ENCODE measurements at places on chromosomes 3 and 15.

- no peak for DNase-seq
Observed at GRCh38 chr3:81761904-81762580, 597 bp upstream of the GBE1 start.

- no peak for DNase-seq
Observed at GRCh38 chr15:66749841-66750575, 48.0 kb downstream of the SMAD6 start.

DNA sequence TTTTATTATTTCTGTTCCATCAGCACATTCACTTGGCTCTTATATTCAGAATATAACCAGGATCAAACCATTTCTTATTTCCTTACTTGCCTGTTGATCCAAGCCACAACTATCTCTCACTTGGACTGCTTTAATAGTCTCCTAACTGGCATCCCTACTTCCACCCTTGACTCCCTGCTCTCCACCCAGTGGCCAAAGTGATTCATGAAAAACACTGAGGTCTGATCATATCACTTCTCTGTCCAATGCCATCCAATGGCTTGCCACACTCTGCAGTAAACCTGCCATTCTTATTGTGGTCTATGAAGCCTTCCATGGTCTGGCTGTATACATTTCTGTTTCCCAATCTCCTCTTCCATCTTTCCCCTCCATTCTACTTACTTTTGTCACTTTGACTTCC is 576.1 kb downstream of the PDCD6IP start:
- no peak for DNase-seq

DNA sequence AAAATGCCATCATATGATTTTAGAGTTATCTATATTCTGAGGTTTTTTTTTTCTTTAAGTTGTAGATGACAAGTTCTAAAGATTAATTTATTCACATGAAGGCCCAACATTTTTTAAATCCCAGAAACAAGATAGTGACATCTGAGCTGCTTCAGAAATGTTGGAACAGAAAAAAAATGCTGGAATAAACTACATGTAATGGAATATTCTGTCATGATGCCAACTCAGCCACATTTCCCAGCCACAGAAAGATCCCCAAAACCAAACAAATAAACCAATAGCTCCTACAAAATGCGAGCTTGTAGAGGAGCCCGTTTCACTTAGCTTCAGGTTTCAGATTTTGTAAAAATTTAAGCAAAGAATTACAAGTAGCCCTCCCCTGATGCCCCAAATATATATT is 111.0 kb upstream of the MYO5C start:
- DNase-seq: no peak

- DNase-seq: no peak
Observed at GRCh38 chr3:179278932-179279693, 28.2 kb upstream of the KCNMB3 start.

DNA sequence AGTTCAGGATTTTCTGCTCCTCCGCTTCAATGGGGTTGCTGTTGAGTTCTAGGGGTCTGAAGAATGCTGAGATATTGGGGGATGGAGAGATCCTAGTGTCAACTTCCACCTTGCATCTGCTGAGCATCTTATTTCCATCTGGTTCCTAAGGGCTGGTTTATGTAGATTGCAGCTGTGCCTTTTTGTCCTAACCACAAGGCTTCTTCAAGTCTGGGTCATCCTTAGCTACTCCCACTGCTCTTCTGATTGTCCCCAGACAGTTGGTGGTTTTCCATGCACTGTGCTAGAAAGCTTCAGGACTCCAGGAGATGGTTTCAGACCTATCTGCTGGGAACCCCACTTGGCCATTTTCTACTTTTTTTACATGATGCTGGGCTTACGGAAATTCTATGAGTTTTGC is 125.0 kb downstream of the IL20RB start:
- DNase-seq: no peak

DNA sequence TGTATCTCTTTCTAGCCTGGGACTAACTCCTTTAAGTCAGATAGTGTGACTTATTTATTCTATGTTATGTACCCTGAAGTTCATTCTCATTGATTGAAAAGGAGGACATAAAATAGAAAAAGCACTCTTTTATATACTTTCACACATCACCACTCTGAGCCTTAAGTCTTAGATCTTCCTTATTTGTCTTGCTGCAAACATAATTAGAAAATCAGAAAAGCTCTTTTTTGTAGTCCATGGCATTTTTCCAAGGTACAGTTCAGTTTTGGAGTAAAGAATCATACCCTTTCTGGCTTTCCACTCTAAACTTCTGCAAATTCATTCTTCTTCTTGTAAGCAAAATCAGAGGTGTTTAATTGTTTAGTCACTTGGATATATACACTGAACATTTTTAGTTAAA is 75.5 kb downstream of the AKAP13 start:
- DNase-seq: no peak

DNA sequence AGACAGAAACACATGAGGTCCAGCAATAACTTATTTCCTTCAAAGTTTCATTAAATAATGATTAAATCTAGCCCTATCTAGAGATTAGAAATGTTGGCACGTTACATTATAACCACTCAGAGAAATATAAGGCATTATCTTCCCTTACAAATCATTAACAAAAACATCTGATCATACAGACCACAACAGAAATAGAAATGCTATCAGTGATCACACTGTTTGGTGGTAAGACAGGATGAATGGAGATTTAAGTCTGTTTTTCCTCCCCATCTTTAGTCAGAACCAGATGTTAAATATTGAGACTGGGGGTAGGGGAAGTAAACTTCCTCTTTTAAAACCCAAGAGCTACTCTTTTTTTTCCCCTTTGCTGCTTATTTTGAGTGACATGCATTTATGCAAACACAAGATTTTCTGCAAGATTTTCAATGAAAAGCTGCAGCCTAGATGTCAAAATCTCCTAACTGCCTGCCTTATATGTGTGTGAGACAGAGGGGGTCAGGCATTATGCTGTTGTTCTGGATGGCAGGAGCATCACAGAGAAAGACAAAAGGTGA is 70.4 kb downstream of the CBLB start:
- no peak for DNase-seq

DNA sequence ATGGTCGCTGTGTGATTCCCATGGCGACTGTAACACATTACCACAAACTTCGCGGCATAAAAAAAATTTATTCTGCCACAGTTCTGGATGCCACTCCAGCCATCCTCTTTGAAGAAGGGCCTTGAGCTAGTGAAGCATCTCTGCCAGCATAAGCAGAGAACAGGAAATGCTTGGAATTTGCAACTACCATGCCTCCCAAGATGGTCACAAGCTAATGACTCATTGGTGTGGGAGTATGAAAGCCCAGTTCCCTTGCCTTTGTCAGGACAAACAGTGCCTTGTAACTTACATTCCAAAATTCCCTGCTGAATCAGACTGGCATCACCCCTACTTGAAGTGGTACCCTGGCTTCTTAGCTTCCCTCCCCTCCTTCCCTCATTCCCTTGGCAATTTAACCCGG is 129.7 kb downstream of the PROS1 start:
- no peak for DNase-seq

DNA sequence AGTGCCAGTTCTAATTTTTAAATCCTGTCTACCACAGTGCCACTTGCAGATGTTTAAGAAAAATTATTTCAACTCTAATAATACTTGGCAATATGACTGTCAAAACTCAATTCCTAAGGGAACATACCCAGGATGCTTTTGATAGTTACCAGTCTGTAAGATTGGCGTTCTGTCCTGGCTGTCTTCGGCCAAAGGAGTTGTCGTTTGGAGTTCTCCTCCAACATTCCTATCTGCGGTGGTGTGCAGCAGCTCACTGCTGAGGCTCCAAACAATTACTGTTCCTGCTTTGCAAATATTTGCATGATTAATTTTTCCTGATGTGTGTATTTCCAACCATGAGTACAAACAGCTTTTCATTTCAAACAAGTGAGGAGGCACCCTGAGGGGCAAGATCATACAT is 330.8 kb upstream of the DPH6 start:
- DNase-seq: no peak

DNA sequence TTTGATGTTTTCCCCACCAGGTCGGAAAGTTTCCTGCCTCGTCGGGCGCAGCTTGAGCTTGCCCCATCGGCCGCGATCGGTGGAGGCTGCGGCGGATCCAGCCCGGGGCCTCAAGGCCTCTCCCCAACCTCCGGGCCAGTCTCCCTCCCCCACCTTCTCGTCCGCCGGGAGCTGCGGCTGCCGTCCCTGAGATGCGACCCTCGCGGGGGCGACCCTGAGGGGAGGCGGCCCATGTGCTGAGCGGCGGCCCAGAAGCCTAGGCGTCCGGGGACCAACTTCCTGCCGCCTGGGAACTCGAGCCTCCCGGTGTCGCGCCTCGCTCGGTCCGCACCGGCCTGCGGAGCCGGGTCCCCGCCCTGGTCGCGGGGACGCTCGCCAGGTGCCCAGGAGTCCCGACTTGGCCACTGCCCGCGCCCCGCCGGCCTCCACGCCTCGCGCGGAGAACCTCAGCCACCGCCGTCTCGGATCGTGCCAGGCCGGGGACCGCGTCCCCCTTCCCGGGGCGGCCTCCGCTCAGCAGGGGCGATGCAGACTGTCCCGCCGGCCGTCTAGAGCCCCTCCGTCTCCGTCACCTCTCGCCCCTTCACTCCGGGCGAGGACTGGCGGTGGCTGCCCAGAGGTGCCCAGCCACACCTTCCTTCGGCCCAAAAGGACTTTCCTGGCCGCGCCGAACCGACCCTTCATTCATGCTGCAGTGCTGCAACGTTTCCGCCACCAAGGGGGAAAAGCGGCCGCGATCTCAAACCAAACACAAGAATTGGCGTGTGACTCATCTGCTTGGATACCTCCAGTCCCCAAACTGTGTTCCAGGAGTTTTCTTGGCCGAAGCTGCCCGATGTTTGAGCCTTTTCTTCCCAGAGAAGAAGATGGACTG is 656 bp downstream of the SLMAP start:
- peak; percentile 10 for DNase-seq

GRCh38 chr3:117450026-117450425 is 740.4 kb downstream of the TUSC7 start:
- no peak for DNase-seq

DNA sequence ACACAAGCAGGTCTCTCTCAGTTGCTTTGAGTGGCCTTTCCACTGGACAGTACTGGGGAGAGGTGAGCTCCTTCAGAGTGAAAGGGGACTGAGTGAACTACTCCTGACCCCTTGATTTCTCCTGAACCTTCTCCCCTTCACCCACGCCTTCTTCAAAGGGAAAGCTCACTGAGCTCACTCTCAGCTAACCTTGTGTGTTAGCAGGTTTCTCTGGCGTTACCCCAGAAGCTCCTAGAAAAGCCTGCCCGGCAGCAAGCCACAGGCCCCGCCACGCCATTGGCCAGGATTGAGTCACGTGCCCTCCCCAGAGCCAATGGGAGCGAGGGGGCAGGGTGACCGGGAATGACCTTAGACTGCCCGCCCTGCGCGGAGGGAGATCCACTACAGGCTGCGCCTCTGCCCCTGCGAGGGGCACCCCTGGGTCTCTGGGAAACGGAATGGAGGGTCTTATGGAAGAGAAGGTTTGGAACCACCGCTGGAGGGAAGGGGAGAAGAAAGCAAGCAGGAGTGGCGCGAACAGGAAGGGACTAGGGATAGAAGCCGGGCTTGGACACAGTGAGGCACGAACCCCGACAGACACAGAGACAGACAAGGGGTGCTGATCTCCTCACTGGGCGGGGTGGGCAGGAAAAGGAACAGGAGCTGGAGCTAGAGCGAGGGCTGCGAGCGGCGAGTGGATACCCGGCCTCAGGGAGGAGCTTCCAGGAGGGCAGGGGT is 17.4 kb upstream of the CLK3 start:
- DNase-seq: peak; percentile 69

DNA sequence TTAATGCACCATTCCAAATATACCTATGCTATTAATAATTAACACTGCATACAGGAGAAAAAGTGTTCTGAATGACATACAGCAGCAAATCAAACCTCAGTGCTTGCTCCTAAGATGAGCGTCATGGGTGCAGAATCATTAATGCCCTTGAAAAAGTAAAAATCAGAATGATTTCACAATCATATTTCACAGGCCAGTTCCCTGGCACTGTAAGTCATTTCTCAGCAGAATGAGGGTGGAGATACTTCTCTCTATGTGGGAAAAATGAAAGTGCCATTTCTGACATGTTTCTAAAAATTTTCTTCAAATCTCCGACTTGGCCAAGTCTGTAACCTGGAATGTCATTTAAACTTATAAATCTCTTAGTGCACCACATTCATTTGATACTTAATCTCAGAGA is 549.8 kb upstream of the AGTR1 start:
- no peak for DNase-seq

- DNase-seq: no peak
Observed at GRCh38 chr3:57274845-57275244, 17.6 kb downstream of the ASB14 start.

GRCh38 chr3:39413691-39414420 is 7.3 kb downstream of the RPSA start:
- no peak for DNase-seq

DNA sequence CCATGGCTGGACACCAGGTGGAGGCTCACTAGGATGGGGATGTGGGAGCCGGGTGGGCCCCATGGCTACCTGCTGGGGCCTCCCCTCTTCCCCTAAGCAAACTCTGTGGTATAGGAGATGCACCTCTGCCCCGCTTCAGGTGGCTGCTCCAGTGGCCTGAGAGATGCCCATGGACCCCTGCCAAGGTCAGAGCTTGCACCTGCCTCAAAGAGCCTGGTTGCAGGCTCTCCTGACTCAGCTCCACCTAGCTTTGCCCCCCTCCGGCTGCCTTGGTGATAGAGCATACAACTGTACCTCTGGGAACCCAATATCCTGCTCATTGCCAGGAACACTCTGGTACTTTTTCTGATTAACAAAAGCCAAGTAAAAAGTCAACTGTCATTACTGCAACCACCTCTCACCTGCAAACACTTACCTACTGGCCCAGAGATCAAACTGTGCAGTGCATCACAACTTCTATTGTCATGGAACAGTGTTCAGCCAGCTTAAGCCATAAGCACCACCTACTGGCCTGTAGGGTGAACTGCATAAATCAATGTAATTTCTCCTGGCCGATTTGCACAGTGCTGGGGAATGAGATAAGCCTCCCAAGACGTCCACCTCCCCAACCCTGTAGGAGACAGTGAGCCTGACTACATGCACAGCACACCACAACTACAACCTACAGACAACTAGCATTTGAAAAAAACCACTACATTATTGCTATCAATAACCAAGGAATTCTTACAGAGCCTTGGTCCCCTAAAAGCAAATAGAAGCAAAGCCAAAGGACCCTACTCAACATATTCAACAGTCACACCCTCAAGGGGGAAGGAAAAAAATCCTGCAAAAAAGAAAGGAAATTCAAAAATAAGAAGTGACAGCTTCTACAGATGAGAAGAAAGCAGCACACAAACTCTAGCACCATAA is 352.4 kb upstream of the ARHGEF26 start:
- peak; percentile 9 for DNase-seq

DNA sequence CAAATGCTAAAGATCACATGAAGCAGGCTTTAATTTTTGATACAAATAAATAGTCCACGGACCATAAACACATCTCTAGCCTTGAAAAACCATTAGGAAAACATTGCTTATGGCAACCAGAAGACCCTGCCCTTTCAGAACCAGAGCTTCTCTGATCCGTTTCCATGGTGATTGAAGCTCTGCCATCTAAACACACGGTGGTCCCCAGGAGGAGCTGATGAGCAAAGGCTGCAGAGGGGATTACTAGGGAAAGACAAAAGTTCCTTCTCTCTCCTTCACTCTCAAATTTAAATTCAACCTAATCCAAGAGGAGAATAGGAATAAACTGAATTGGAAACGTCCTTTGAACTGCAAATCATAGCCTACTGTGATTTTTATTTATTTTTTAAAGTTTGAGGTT is 122.0 kb upstream of the ATP10A start:
- no peak for DNase-seq

- no peak for DNase-seq
Observed at GRCh38 chr3:13172644-13173013, 99.4 kb upstream of the IQSEC1 start.

All from activated T-helper 1 cell treated with anti-CD3 and anti-CD28 coated beads, Interleukin-2, amount 50 U/mL, for 16 hours (primary cell).